ENCODE measurements at places on chromosomes 3 and 15.

DNA sequence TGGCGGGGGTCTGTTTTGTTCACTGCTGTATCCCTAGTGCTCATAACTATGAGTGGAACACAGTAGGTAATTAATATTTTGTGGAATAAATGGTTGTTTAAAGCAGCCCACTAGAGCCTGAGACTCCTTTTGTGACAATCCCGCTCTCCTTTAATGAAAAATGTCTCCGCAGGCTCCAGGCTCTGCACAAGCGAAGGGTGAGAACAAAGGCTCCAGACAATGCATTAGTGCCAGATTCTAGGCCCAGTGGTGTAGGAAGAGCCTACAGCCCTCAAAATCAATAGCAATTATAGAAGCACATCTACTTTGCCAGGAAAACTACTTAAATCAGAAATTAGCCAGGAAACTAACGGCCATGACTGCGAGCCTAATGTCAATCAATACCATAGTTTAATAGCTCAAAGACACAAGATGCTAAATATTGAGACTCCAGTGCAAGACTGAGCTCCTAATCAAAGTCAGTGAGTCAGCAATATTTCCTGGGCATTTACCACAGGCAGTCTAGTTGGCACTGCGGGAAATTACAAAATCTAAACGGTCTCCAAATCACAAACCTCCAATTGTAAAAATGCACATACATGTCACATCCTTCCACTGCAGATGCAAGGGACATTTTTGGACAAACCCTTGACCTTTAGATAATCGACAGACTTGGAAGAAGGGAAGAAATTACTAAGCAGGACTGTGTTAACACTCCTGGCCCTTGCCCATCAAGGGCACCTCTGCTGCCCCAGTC is 2.3 kb downstream of the ANXA2 start:
- no peak for DNase-seq

GRCh38 chr3:12963231-12963896 is 109.9 kb downstream of the IQSEC1 start:
- DNase-seq: no peak

DNA sequence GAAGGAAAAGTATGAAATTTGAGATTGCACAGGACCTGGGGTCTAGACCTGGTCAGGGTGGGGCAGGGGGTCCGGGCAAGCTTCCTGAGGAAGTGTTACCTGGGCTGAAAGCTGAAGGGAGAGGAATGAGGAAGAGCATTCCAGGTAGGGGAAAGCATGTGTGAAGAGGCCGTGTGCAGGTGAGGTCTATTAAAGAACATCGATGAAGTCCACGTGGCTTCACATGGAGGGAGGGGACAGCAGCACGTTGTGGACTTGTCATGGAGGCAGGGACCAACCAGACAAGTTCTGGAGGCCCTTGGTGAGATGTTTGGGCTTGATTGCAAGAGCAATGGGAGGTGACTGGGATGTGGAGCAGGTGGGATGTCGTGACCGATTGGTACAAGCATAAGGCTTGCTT is 47.1 kb downstream of the IDH2 start:
- no peak for DNase-seq

- no peak for DNase-seq
Observed at GRCh38 chr3:127406309-127407025, 118.6 kb upstream of the PRR20G start.

GRCh38 chr3:111577798-111578685 is 17.1 kb downstream of the ZBED2 start:
- peak; percentile 70 for DNase-seq

DNA sequence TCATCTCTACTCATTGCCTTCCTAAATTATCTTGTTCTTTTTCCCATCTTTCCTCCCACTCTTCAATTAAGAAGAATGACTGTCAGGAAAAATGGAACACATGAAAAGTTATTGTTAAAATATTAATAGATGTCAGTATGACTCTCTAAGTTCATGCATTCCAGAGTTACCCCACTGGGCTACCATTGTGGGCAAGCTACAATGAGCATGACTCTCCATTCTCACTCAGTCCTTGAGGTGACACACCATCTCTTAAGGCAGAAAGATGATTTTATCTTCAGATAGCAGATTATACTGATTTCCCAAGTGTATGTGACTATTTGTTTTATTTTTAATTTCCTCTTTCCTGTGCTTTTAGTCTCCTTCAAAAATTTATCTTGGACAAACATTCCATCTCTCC is 144.3 kb downstream of the ALCAM start:
- no peak for DNase-seq

Data from fibroblast of skin of left quadriceps (primary cell).